Activated CD8-positive, alpha-beta memory T cell treated with anti-CD3 and anti-CD28 coated beads for 24 hours (primary cell): ENCODE measurements at places on chromosomes 7 and 10.

DNA sequence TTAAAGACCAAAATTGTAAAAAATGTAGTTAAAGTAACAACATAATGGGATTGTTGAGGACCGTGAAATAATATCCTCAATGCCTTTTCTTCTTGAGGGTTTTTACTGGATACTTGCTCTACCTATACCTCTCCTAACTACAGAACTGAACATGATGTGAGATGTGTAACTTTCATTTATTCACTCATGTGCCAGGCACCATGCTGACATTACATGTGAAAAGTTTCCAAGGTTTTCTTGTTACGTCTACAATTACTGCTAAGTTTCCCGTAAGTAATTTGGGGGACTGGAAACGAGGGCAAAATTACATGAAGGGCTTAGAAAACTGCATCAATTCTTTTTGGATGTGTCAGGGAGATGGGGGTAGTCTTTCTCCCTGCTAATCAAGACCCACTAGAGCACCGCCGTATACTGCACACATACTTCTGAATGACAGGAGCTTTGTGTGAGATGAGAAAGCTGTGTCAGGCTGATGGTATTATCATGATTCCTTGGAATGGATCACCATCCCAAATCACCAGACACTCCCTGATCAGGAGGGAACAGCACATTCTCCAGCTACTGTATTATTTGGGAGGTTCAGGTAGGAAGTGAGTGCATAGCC lies 41.8 kb downstream of the PTPRZ1 start:
- DNase-seq = no peak

DNA sequence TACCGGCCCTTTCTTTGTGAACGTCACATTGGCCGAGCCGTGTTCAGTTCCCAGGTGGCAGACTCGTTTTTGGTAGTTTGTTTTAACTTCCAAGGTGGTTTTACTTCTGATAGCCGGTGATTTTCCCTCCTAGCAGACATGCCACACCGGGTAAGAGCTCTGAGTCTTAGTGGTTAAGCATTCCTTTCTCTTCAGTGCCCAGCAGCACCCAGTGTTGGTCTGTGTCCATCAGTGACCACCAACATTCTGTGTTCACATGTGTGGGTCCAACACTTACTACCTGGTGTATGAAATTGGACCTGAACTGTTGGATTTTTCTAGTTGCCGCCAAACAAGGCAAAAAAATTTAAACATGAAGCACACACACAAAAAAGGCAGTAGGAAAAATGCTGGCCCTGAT lies 9.9 kb upstream of the CSGALNACT2 start:
- DNase-seq = no peak

DNA sequence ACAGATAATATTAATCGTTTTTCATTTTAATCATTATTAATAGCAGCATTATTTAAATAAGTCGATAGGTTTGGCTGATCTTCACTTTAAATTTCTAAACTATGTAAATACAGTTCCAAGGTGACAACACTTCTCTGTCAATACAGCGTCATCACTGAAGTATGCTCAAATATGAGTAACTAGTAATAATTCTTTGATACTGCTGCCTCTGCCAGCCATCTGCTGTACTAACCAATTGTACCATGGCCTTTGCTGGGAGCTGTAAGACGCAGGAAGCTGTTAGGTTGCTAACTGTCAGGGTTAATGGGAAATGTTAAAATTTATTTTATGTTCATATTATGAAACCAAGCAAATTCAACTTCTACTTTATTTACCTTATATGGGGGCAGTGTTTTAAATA lies 1650.5 kb upstream of the LRRTM3 start:
- DNase-seq = no peak

DNA sequence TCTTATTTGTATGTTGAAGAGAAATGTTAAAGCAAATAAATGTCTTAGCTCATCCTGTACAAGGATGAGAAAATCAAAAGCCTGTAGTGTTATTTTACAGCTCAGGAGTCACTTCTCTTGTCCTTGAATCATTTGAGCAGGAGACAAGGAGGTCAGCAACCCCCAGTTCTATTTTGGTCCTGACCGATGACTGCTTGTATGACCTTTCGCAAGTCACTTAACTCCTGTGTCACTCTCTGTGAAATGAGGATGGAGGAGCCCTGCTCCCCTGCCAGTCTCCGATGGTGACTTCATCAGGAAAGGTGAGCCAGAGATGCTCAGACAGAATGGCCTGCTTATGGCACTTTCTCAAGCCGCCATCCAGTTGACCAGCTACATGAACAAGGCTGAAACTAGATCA lies 101.0 kb downstream of the CELF2 start:
- DNase-seq = no peak
